Spleen (tissue), 13 donors: ENCODE measurements at places on chromosomes 13 and 19. TPM values are rescaled to one million over a fixed set of nuclear protein-coding genes. Genes with fewer than 3 reads are reported as not detected.

CCDC122 gene
- 10.9 TPM for total RNA-seq

ZNF814 gene
- total RNA-seq, result 41.4 TPM

LRRC8E gene
- total RNA-seq, result not detected

- DNase-seq, result no peak
Measured at GRCh38 chr19:3800996-3801395, 14.8 kb upstream of the MATK start.

- no peak for DNase-seq
Measured at GRCh38 chr13:62167650-62168172, 752.1 kb upstream of the PCDH20 start.

- no peak for DNase-seq
Measured at GRCh38 chr13:33053397-33054066, 37.3 kb downstream of the KL start.

GRCh38 chr19:54493967-54494585 is 8.6 kb upstream of the LAIR2 start:
- no peak for DNase-seq

GRCh38 chr13:53129864-53130393 is 101.3 kb downstream of the OLFM4 start:
- DNase-seq, result no peak
